Left ventricle myocardium inferior (tissue), 1 donor: ENCODE measurements at places on chromosomes 12 and 14. TPM values are rescaled to one million over a fixed set of nuclear protein-coding genes. Genes with fewer than 3 reads are reported as not detected.

GRCh38 chr12:43210485-43211192 lies 341.4 kb downstream of the ADAMTS20 start:
- DNase-seq, result no peak

- DNase-seq, result no peak
Measured at GRCh38 chr14:72522847-72523246, 371.1 kb downstream of the DPF3 start.

- DNase-seq, result no peak
Measured at GRCh38 chr12:132787877-132788276, 26.2 kb upstream of the ANKLE2 start.

Gene MYO1A
- not detected for total RNA-seq

GRCh38 chr12:78865516-78865915 lies 942 bp downstream of the SYT1 start:
- DNase-seq, result no peak

DNA sequence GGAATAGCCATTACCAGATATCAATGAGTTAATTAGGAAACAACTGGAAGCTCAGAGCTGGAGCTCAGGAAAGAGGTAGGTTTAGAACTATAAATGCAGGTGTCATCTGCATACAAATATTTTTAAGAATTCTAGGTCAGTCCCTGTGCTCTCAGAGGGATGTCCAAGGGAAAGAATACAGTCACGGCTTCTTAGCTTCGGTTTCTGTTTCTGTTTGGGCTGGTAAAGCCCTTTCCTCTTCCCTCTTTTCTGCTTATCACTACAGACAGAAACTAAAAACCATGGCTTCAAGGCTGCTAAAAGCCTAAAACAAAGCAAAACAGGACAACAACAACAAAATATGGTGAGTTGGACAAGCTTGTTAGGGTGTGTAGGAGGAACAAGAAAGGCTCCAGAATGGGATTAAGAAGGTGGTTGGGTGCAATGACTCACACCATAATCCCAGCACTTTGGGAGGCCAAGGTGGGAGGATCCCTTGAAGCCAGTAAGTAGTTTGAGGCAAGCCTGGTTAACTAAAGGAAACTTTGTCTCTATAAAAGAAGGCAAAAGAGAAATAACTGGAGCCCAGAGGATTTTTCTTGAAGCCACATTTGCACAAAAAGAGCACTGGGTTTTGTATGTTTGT lies 113.0 kb downstream of the SEC23A start:
- no peak for DNase-seq

Gene ATP5F1B
- 3,068 TPM for total RNA-seq

DNA sequence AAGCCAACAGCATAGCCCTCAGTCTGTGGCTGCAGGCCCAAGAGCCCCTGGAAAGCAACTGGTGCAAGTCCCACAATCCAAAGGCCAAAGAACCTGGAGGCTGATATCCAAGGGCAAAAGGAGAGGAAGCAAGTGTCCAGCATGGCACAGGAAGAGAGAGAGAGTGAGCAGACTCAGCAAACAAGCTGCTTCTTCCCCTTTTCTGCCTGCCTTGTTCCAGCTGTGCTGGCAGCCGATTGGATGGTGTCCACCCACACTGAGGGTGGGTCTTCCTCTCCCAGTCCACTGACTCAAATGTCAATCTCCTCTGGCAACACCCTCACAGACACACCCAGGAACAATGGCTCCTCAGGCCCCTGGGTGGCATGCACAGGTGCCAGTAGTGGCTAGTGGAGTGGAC lies 33.5 kb downstream of the SMCO2 start:
- no peak for DNase-seq

GRCh38 chr12:114765960-114766691 lies 82.2 kb upstream of the TBX3 start:
- no peak for DNase-seq

DNA sequence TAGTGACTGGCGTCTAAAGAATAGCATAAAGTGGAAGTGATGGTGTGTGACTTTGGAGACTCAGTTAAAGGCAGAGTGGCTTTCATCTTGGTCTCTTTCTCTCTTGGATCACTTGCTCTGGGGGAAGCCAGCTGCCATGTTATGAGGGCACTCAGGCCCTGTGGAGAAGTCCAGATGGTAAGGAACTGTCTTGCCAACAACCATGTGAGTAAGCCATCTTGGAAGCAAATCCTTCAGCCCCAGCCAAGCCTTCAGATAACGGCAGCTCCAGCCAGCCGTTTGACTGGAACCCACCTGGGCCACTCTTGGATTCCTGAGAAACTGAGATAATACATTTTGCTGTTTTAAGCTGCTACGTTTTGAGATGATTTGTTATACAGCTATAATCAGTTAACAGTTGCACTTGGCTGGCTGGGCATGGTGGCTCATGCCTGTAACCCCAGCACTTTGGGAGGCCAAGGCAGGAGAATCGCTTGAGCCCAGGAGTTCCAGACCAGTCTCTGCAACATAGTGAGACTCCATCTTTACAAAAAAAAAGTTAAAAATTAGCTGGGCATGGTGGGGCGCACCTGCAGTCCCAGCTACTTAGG lies 7.7 kb upstream of the LRRC23 start:
- no peak for DNase-seq

DNA sequence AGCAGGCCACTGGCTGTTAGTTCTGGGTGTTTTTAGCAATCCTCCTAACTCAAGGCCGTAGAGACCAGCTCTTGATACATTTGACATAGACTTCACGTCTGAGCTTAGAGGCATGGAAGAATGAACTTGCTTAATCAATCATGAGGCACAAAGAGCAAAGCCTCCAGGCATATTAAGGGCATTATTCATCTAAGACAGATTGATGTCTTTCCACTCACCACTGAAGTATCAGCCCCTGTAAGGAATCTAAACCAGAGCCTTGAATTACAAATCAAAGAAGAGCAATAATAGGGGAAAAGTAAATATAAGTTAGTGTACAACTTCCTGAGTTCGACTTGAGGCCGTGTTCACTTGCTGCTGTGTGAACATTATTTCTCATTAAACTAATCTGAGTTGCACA lies 1470.7 kb downstream of the AACS start:
- no peak for DNase-seq

DNA sequence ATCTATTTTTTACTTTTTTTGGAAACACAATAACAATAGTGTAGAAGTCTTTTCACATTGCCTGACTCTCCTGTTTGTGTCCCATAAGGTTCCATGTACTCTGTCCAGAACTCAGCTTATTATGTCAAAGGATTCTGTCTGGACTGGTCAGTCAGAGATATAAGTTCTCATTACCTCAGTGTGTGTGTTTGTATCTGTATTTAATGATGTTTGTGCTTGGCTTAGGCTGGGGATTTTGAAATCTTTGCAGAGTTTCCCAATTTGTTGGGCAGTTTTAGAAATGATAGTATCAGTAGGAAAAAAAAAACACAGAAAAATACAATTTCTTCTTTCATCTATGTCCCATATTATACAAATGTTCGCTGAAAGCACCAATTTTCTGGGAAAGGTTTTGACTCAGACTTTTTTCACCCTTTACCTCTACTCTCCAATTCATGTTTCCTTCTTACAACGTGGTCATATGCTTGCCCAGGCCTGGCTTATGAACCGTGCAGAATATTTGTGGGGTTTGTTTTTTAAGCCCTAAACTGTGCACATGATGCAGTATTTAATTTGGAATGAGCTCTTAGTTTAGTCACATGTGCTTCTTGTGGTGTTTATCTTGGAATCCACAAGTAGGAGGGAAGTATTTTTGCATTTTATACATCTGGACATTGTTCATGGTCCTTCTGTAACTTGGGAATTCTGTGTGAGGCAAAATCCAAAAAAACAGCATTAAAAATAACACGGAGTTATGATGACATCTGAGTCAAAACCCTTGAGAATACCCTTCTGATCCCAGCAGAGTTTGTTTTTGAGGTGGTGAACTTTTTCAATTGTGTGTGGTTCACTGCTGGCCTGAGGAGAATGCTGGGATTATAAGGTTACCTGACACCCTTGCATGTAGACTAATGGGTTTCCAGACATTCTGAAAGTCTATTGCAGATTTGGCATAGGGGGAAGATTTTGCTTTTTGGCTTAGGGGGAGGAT lies 121.2 kb downstream of the RAD51B start:
- DNase-seq, result no peak

Gene ATG14
- 13.2 TPM for total RNA-seq

- no peak for DNase-seq
Measured at GRCh38 chr12:122757568-122757967, 4.9 kb downstream of the DENR start.

Gene COX8C
- 1.3 TPM for total RNA-seq

Gene EID3
- total RNA-seq, result 0.60 TPM

GRCh38 chr14:60349663-60350365 lies 100.8 kb downstream of the PPM1A start:
- no peak for DNase-seq

Gene RERGL
- 0.69 TPM for total RNA-seq

- DNase-seq, result no peak
Measured at GRCh38 chr14:100737526-100737925, 10.8 kb downstream of the DLK1 start.

DNA sequence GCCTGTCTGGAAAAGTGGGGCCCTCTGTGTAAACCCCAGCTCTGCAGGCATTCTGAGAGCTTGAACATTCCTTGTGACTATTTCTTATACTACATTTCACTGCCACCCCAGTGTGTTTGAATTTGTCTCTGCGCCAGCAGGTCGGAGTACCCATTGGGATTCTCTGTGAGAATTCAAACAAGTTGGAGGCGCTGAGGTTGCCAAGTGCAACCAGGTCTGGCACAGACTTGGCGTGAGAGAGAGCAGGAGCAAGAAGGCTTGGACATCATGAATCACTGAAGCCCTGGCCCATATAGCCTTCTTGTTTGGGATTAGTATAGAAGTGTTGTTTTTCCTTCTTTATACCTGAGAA lies 33.0 kb upstream of the ATP2A2 start:
- DNase-seq, result no peak
